ENCODE measurements at places on chromosomes 12 and 14. TPM values are rescaled to one million over a fixed set of nuclear protein-coding genes. Genes with fewer than 3 reads are reported as not detected.

DNA sequence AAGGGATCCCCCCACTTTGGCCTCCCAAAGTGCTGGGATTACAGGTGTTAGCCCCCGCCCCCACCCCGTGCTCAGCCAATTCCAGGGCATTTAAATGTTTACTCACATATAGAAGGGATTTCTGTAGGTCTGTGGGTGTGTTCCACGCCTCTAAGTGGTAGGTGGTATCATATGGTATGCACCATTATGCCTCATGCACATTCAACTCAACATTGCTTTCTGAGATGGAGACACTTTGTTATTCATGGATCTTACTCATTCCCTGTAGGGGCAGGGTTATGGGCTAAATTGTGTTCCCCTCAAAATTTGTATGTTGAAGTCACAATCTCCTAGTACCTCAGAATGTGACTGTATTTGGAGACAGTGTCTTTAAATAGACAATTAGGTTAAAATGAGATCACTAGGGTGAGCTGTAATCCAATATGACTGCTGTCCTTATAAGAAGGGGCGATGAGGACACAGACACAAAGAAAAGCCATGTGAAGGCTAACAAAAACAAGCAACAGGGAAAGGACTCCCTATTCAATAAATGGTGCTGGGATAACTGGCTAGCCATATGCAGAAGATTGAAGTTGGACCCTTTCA is 200.6 kb downstream of the EFCAB11 start:
- DNase-seq = no peak

DNA sequence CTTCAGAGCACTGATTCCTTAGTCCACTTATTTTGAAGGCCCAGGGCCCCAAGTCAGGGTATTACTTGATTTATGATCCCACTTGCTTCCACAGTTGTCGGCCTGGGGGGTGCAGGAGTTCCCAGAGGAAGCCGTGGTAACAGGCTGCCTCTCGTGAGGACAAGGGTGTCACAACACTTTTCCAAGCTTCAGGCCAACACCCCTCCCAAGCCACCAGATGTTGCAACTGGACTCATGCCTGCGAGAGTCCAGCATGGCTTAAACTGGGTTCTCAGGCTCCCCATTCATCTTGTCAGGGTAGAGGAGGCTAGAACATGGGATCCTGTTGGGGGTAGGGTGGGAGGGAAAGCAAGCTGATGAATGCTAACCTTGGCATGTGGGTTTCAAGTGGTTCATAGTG is 56.1 kb downstream of the BMP4 start:
- no peak for DNase-seq

GRCh38 chr12:52914576-52915121 is 9.8 kb upstream of the KRT8 start:
- DNase-seq = no peak

- DNase-seq = peak; percentile 97
These were observed 92.0 kb downstream of the SCARB1 start for GRCh38 chr12:124771462-124772288.

- DNase-seq = no peak
These were observed 96.9 kb upstream of the FGD4 start for GRCh38 chr12:32302218-32303173.

DNA sequence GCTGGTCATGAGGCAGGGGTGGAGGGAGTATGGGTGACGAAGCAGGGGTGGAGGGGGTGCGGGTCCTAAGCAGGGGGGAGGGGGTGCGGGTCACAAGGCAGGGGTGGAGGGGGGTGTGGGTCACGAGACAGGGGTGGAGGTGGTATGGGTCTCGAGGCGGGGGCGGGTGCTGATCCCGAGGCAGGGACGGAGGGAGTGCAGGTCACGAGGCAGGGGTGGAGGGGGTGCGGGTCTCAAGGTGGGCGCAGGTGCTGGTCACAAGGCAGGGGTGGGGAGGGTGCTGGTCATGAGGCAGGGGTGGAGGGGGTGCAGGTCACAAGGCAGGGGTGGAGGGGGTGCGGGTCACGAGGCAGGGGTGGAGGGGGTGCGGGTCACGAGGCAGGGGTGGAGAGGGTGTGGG is 56.5 kb downstream of the ITPK1 start:
- DNase-seq = no peak

DNA sequence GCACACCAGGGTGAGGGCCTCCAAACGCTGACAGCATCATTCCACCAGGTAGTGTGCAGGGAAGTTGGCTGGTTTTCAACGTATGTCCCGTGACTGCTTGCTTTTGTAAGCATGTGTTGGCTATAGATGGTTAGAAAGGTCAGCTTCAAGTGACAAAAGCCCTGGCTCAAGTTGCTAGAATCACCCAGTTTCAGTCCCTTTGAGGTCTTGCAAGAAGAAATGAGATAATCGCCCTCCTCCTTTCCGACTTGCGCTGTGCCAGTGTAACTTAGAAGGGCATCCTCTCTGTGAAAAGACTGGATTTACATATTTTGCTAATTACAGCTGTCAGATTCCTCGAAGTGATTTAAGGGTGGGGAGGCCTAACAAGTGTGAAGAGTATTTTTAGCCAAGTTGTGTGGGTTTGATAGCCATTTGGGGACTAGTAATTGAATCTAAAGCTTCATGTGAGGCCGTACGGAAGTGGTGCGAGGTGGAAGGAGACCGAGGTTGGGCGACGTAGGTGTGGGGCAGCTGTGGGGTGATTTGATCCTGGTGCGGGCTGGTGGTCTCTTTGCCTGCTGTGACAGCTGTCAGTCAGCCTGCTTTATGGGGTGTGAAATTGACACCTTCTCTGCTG is 94.7 kb downstream of the CHST11 start:
- DNase-seq = no peak

- DNase-seq = no peak
These were observed 22.5 kb upstream of the NKX2-8 start for GRCh38 chr14:36604757-36605505.

GRCh38 chr12:6396031-6396430 is 12.1 kb downstream of the LTBR start:
- no peak for DNase-seq

DNA sequence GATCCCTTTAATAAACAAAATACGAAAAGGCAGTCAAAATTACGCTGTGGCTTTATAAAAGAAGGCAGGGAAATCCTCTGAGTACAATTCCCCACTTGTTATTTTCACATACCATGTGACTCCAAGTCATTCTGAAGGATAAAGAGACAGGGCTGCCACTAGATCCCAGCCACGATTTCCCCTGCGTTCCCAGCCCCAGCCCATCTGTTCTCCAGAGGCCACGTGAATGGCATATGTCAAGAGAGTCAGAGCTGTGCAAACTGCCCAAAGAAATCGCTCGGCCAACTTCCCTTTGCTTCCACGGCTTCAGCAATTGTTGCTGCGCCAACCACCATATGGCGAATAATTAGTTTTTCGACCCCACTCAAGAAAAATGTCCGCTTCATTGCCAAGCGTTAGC is 161.3 kb downstream of the C12orf42 start:
- no peak for DNase-seq

GRCh38 chr12:1488908-1489381 is 105.4 kb downstream of the FBXL14 start:
- no peak for DNase-seq

- no peak for DNase-seq
These were observed 6.5 kb upstream of the OR4E1 start for GRCh38 chr14:21680072-21680471.

GRCh38 chr12:12586879-12587675 is 24.4 kb upstream of the DUSP16 start:
- DNase-seq = no peak

DNA sequence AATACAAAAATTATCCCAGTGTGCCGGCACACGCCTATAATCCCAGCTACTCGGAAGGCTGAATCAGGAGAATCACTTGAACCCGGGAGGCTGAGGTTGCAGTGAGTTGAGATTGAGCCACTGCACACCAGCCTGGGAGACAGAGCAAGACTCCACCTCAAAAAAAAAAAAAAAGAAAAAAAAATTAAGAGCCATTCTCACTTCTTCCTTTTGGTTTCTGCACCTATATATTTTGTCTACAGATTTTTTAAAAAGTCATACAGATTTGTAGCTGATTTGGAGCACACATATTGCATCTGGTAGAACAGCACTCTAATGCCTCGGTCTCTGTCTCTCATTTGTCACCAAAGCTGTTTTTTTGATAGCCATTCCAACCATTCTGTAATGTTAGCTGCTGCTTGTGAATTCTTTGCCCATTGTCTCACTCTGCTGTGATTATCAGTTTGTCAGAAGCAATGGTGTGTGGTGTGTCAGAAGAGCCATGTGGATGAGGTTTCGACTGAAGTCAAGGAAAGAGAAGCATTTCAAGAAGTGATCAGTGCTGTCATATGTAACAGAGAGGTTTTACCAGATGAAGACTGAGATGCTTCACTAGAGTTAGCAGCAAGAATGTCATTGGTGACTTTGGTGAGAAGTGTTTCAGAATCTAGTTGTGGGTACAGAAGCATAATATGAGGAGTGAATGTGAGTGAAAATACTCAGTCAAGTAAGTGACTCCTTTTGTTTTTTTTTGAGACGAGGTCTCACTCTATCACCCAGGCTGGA is 8.7 kb upstream of the KTN1 start:
- DNase-seq = no peak

GRCh38 chr14:93525696-93526451 is 95.1 kb downstream of the UNC79 start:
- DNase-seq = no peak

DNA sequence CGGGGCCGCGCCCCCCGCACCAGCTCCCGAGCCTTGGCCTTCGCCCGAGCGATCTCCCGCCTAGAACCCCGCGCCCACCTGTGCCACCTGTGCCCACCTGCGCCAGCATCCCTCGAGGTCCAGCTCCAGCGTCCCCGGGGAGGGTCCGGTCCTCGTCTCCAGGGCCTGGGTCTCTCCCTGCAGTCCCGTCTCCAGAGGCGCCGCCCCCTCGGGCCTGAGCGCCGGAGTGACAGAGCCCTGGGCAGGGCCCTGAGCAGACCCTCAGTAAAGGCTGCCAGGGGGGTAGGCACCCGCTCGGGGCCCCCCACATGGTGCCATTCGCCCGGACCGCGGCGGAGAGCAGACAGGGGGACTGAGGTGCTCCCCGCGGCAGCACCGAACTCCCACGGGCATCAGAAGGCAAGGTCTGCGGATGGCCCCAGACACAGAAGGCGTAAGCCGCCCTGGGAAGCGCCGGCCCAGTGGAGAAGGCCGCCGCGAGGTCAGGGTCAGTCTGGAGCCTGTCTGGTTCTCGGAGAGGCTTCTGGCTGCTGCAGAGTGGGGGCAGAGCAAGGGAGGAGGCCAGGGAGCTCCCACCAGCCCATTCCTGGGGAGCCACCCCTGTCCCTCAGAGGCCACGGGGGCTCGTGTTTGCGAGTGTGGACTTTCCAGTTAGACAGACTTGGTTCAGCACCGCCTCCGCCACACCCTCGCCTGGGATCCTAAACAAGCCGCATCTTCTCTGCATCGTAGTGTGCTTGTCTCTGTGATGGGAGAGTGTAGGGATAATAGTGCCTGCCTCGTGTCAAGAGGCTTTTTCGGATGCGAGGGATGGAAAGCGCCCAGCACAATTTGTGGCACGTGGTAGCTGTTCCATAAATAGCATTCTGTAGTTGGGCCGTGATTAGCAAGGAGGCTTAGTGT is 1.1 kb upstream of the PPP1R13B start:
- DNase-seq = no peak

DNA sequence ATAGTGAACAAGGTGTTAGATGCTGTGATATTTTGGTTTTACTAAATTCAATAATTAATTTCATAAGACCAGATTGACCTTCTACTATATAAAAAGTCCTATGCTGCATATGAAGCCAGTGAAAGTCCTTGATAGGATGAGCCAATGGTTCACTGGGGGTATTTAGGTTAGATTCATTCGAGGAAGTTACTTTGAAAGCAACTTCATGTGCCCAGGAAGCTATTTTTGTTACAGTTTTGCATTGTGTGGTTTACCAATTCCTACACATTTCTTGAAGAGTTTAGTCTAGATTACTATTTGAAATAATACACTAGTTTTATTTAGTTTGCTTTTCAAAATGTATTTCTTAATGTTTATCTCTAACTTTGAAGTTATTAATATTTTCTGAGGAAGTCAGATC is 58.5 kb upstream of the RMST start:
- DNase-seq = no peak

DNA sequence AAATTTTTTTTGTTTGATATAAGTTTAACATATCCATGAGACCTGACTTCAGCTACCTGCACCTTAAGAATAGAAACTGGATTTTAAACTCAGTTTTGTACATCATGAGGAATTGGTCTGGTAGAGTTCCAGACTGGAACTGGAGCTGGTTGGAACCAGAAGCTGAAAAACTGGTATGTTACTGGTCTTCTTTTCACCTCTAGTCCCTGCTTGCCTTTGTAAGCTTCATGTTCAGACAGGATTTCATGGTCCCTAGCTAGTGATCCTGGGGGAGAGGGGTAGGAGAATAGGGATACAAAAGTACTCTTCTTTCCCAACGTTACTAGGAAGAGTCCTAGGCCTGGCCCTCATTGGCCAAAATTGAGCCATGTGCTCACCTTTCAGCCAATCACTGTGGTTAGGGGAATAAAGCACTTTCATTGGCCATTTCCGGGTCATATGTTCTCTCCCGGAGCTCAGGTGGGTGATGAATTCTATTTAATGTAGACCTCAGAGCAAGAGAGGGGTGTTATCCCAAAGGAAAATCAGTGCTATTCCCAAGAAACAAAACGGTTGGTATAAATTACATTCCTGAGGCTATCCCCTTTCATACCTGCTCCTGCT is 36.9 kb upstream of the APPL2 start:
- DNase-seq = no peak

DNA sequence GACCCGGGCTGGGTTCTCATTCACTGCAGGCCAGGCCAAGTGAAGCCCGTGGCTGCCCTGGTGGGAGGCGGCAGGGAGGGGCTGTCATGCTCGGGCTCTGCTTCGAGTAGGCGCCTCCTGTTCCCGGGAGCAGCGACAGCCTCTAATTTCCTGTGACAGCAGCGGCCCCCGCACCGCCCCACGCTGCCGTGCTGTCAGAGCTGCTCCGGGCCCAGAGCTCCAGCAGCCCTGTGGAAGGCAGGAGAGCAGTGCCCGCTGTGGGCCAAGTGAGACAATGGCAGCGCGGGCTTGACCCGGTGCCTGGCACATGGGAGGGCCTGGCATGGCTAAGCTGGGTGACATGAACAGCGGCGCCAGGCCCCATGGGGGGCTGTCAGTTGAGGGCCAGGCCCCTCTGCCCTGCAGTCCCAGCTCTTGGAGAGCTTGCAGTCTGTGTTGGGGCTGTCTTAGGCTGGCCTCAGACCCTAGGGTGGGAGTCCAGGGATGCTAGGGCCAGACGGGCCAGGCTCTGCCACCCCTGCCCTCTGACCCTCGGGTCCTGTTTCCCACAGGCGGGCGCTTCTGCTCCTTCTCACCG is 5.1 kb downstream of the TRMT61A start:
- peak; percentile 83 for DNase-seq

DNA sequence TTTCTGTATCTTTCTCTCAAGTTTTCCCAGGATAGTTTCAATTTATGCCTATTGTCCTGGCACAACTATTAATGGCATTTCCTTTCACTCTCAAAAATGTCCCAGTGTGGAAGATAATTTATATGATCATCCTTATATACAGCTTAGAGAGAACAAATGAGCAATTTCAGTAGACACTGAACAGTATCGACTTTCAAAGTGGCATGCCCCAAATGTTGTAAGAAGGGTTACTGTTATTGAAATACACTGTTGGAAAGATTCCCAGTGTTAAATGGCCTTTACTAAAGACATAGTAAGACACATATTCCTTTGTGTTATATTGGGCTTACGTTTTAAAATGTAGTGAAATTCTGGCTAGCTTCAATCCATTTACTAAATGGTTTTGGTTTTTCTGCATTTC is 202.3 kb upstream of the CDKN3 start:
- no peak for DNase-seq

The BDKRB1 gene
- total RNA-seq = 0.47 TPM

The NDUFA12 gene
- total RNA-seq = 123 TPM

The GALNT8 gene
- 38.5 TPM for total RNA-seq

The PKP2 gene
- total RNA-seq = 2.9 TPM

The DNAJC22 gene
- total RNA-seq = 6.1 TPM
